ENCODE measurements at places on chromosomes 7 and 10.

- no peak for DNase-seq
Measured at GRCh38 chr7:134727711-134728110, 51.7 kb upstream of the CALD1 start.

- DNase-seq: no peak
Measured at GRCh38 chr10:122062831-122063674, 74.1 kb downstream of the TACC2 start.

GRCh38 chr7:157964521-157964920 is 623.1 kb downstream of the PTPRN2 start:
- no peak for DNase-seq

DNA sequence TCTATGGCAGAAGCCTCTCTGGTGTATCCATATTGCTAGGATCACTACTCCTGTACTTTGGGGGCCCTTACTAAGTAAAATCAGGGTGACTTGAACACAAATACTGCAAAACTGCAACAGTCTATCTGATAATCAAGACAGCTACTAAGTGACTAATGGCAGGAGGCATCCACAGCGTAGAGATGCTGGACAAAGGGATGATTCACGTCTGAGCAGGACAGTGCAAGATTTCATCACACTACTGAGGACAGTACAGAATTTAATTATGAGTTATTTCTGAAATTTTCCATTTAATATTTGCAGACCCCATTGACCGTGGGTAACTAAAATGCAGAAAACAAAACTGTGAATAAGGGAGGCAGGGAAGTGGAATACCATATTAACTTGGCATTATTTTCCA is 10.4 kb downstream of the CUL2 start:
- no peak for DNase-seq

DNA sequence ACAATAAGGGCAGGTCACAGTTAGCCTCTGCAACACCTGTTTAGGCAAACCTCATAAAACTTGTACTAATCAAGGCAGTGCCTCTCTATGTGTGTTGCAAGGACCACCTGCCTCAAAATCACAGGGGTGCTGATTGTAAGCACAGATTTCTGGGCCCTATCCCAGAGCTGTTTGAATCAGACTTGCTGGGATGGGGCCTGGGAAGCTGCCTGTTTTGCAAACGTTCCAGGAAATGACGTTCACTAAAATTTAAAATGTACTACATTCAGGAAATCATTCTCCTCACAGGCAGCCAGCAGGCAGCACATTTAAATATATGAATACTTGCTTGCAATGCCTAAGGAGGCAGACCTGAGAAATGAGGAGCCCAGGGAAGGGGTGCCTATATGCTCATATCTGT is 4.3 kb upstream of the GRM8 start:
- DNase-seq: no peak

DNA sequence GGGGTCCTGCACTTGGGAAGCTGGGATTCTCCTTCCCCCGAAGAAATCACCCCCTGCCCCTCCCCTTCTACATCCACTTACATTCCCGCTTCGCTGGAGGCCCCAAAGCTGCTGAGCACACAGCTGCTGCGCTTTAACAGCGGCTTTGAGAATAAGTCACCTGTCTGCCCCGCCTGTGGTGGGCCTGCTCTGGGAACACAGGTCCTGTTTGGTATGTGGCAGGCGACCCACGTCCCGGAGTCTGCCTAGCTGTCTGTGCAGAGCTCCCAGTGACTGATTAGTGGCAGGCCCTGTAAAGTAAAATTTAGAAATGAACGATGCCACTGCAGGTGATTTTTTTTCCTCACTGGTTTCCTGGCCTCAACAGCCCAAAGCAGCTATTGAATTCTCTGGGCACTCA is 47.0 kb downstream of the CDH23 start:
- DNase-seq: no peak

DNA sequence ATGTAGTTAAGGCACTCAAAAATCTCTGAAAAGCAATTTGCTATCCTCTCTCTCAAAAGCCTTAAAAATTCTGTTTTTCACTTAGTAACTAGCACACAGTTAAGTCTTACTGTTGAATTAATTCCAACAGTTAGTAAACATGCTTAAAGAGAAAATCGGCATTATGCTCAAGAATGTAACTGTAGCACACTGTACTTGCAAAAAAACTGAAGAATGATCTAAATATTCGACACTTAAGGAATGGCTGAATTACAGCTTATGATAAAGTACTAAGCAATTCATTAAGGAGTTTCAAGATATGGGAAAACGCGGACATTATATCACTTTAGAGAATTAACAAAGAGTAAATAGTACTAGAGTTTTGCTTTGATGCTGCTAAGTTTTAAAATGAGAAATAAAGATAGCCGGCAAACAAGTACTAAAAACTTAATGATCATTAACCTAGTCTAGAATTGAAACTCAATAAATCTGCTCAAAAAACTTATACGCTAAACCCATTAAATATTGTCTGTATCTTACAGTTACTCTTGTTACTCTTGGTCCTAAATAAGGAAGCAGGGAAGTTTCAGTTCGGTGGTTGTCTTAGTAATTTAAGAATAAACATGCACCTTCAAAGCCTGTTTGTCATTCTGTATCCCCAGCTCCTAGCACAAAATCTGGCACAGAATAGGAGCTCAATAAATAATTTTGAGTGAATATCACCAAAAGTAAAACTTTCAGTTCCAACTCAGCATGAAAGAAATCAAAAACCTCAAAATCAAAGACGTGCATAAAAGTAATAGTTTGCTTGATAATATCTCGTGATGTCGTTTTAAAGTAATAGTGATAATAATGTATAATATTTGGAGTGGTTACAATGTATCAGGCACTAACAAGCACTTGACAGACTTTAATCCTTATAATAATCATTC is 1.2 kb downstream of the TRDMT1 start:
- DNase-seq: no peak

DNA sequence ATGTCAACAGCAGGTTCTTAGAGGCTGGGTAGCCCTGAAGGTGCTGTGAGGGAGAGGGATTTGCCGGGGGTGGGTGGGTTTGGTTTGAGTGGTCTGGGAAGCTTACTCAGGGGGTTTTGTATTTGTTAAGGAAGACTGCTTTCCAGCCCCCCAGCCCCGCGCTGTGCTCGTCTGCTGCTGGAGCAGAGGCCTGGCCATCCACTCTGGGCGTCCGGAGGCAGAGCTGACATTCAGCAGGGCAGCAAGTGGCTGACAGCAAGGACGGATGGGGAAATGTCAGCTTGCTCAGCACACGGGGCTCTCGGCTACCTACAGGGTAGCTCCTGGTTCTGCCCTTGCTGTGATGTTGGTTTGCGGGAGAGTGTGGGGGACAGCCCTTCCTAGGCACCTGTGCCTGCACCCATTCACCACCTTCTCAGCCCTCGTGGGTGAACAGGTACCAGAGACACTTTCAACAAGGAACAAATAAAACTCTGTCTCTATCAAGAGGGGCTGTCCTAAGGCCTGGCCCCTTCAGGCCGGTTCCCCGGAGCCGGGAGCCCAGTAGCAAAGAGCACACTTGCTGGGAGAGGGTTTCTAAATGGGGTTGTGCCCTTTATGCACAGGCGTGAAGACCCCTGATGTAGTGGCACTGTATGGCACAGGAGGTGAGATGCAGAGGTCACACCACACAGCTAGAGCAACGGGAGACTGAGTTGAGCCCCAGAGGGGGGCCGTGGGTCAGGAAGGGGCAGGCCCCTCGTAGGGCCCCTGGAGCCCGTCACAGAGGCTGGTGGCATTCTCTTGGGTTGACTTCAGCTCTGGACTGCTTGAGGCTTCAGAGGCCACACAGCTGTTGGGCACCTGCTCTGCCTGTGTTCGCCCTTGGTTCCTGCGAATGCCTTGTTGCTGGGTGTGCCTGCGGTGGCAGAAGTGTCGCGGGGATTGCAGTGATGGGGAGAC is 72.2 kb upstream of the SHH start:
- DNase-seq: no peak

- no peak for DNase-seq
Measured at GRCh38 chr7:1106793-1107421, 19.0 kb downstream of the GPER1 start.

DNA sequence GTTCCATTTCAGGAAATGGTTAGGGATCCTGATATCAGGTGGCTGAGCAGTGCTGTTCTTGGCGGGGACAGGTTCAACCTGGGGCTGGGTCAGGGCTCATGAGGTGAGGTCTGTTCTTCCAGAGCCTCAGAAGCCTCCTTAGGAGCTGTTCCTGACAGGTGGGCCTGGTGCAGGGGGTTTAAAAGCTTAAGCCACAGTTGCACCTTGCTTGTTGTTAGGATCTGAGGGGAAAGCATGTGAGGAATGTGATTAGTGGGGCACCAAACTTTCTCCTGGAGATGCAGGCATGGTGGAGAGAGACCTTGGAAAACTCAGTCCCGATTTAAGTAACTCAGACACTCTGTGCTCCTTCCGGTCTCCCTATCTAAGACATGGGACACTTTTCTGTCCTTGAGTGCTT is 18.7 kb upstream of the CRHR2 start:
- no peak for DNase-seq

DNA sequence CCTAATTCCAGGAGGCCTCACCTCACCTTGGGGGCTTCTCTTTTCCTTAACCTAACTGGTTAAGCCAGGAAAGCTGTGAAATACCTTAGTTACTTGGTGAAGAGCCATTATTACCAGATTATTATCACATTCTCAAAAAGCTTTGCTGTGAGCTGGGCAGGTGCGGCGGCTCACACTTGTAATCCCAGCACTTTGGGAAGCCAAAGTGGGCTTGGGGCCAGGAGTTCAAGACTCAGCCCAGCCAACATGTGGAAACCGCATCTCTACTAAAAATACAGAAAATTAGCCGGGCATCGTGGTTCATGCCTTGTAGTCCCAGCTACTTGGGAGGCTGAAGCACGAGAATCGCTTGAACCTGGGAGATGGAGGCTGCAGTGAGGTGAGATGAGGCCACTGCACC is 102.4 kb upstream of the KLF6 start:
- no peak for DNase-seq

DNA sequence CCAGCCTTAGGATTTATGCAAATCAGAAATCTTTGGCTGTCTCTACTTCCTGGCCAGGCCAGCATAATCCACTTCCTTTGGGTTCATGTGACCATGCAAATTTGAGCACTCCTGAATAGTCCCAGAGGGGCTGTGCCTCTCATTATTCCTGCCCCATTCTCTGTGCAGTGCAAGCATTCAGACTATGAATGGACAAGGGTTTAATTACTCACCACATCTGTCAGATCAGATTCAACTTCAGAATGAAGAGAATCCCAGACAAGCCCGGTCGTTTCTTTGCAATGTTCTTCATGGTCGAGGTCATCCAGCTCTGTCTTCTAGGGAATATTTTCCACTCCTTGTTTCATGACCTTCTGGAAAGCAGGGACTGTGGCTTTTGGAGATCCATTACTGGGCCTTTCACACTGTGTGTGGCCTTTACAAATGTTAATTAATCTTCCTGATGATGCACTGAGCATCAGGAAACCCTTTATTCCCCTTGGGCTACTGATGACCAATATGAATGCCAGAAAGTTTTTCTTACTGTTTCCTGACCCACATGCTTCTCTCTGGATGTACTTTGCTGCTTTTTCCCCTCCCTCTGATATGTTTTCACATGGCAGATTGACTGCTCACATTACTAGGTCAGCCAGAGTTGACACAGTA is 217.6 kb upstream of the TCF7L2 start:
- no peak for DNase-seq

DNA sequence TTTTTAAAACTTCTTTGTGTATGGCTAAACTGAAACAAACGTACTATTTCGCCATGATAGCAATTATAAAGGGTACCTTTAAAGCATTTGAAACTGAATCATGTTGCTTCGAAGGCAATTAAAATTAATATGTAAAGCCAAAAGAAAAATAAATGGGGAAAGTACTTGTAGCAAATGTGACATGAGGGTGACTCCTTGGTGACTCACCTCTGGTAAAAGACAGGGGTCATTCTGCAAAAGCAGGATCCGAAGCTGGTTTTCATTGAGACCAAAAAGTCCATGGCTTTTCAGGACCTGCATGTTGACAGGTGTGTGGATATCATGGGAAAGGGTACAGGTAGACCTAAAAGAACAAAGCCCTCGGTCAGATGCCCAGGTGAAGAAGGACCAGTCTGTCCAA is 1.5 kb downstream of the ZC3HAV1L start:
- no peak for DNase-seq

DNA sequence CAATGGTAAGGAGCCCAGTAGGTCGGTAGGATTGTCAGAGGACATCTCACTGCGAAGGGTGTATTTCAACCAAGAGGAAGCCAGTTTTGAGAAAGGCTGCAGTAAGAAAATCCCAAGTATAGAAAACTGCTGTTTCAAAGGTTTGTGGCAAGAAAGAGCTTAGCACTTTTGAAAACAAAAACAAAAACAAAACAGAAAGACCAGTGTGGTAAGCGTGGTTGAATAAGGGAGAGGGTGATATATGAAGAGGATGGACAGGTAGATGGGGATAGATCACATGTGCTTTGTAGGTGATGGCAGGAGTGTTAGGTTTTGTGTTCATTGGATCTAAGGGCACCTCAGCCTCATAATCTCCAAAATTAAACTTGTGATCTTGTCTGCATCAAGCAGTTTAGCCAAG is 141.6 kb upstream of the WNT16 start:
- no peak for DNase-seq

DNA sequence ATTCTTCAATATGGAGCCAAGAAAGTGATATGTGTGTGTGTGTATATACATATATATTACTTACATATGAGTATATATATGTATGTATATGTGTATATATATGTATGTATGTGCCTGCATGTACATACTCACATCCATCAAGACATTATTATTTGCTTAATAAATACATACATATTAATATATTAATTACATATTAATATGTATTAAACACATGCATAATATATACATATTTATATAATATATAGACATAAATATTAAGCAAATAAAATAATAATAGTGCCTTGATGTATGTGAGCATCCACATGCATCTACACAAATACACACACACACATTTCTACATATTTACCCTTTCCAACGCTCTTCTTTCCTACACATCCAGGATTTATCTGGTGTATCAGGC is 88.7 kb upstream of the KCNMA1 start:
- no peak for DNase-seq

GRCh38 chr10:52379287-52379686 is 65.2 kb downstream of the DKK1 start:
- DNase-seq: no peak

GRCh38 chr10:129244757-129245156 is 222.3 kb upstream of the MGMT start:
- no peak for DNase-seq

DNA sequence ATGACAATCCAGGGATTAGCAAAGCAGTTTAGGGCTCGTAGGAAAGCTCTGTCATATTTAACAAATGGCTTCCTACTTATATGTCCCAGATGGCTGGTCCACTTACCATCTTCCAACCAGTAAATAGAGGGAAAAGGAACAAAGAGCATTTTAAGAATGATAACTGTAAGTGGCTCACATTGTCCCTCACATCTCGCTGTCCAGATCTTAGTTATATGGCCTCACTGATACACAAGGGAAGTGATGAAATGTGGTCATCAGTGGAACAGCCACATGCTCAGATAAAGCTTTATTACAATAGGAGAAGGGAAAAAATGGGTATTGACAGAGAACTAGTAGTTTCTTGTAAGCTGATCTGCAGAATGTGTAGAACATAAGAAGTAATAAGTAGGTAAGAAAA is 35.8 kb downstream of the IQUB start:
- no peak for DNase-seq
